ENCODE measurements at places on chromosomes 12 and 14. TPM values are rescaled to one million over a fixed set of nuclear protein-coding genes. Genes with fewer than 3 reads are reported as not detected.

HOXC4 gene
- 0.26 TPM for total RNA-seq

SLC39A5 gene
- total RNA-seq = not detected

PMEL gene
- 0.26 TPM for total RNA-seq

KRT72 gene
- total RNA-seq = not detected

CISTR gene
- total RNA-seq = not detected

TRMT5 gene
- total RNA-seq = 18.3 TPM

IRAK3 gene
- total RNA-seq = 7.4 TPM

CHST11 gene
- total RNA-seq = 2.6 TPM

PLD4 gene
- total RNA-seq = 0.17 TPM

ZNF891 gene
- 1.2 TPM for total RNA-seq

TTC6 gene
- 0.17 TPM for total RNA-seq

DDX54 gene
- total RNA-seq = 25.9 TPM

ACVRL1 gene
- 20.8 TPM for total RNA-seq

Data from fibroblast of lung (primary cell).